Amniotic epithelial cell (primary cell): ENCODE measurements at places on chromosomes 16 and 17.

GRCh38 chr17:19386051-19386929, 700 bp downstream of the MFAP4 start:
- DNase-seq: peak; percentile 94

DNA sequence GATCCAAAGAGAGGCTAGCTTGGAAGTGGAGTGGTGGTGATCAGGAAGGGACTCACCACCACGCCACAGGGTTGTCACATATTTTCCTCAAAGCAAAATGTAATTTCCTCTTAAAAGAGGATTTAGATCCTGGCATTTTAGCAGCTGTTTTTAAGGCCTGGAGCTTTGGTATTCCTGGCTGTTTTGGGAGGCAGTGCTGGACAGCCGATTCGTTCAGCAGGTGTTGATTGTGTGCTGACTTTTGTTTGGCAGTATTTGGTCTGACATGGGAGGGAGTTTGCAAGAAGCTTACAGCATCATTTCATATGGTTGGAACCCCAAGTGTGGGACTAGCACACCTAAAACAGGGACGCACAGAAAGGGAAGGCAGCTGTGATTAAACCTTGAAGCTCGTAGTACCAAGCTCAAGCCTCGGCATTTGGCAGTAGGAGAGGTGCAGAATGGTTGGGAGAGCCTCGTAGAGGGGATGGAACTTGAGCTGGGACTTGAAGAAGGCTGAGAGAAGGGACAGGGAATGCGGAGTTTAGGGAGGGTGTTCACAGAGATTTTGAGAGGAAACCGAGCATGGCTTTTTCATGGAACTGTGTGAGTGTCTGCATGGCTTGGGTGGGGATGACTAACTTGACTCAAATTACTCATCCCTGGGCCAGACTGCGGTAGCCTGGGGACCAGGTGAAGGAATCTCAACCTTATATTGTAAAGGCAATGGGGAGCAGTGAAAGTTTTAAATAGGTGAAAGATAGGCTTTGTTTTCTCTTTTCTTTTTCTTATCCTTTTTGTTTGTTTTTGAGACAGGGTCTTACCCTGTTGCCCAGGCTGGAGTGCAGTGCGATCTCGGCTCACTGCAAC, 52.3 kb downstream of the RPTOR start:
- no peak for DNase-seq

- no peak for DNase-seq
Measured at GRCh38 chr16:1656808-1657617, 21.1 kb upstream of the JPT2 start.

- peak; percentile 52 for DNase-seq
Measured at GRCh38 chr17:35423761-35424160, 8.5 kb downstream of the SLFN12 start.

GRCh38 chr16:88859381-88860091, 2.6 kb downstream of the TRAPPC2L start:
- no peak for DNase-seq

DNA sequence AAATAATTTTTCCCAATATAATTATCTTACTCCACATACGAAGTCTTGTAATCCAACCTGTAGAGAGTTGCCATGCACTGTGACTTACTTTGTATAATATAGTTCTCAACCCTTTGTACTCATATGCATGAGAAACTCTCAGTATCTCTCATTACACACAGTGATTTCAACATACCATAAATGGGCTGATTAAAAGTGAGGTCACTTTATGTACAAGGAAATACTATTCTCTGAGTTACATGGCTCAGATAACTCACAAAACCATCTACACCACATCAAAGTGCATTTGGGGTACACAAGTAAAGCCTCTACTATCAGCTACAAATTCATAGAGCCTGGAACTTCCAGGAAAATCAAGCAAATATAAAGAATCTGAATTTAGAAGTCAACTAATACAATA, 27.9 kb downstream of the SLFN12 start:
- DNase-seq: peak; percentile 55
